Heart right ventricle (tissue), 16 donors: ENCODE measurements at places on chromosomes 4 and X. TPM values are rescaled to one million over a fixed set of nuclear protein-coding genes. Genes with fewer than 3 reads are reported as not detected.

DNA sequence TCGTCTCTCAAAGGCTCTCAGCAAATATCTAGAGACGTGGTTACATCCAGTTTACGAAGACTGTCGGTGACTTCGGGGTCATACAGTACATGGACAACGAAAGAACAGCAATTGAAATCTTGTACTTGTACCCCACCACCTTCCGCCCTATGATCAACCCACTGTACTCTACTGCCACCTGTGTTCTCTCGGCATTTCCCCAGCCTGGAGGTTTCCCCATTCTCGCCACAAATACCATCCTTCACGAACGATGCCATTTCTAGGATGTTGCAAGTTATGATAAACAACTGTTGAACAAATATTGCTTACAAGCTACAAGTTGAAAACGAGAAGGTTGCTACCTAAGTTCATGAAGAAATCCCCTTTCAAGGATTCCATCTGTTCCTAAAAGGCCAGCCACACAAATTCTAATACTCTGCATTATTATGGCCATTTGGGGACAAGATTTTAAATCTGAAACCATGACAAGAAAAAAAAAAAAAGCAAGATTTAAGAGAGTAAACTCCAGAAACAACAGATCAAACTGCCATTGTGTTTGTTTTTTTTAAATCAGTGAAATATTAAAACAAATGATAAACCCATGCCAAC, 1.6 kb downstream of the APBB2 start:
- no peak for DNase-seq

- DNase-seq = no peak
Measured at GRCh38 chr4:15781427-15782095, 3.4 kb downstream of the CD38 start.

DNA sequence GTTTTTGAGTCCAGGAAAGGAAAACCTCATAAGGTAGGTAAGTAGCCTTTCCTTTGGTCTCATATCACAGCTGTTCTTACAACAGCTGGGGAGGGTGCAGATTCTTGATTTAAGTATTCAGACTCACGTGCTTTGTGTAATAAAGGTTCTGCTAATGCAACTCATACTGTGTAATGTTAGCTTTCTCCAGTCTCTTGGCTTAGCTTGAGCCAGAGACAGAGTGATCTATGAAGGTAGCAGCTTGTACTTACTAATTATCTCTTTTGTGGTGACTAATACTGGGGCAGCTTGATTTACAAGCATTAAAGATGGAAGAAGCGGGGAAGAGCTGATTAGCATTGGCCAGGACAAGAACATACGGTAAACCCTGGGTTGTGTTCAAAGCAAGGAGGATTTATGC, 80.3 kb downstream of the LNX1 start:
- no peak for DNase-seq

DNA sequence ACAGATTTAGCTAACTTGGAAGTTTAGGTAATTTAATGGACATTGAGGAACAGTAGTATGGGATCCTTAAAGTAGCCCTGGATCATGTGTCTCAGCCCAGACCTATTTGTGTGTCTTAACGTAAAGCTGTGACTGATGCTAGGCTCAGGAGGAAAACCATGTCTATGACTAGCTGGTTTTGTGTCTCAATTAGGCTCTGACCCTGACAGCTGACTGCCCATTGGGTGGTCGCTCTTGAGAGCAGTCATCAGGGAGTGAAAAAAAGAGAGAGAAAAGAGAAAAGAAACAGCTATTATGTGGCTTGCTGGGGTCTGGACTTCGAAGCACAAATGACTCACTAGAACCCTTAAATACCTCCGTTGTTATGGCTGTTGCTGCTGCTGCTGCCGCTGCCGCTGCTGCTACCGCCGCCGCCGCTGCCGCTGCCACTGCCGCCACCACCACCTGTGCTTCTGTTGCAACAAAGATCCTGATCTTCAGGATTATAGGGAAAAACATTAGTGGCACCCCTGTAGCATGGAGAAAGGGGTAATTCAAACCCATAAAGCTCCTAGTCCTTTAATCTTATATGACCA, 70.7 kb downstream of the GSPT2 start:
- no peak for DNase-seq

GRCh38 chr4:5712517-5712916, 1.5 kb downstream of the EVC start:
- DNase-seq = no peak

GRCh38 chrX:10401239-10401638, 219.1 kb downstream of the MID1 start:
- DNase-seq = no peak

The C4orf36 gene
- total RNA-seq = 2.1 TPM

GRCh38 chr4:121079376-121079775, 7.0 kb upstream of the NDNF start:
- no peak for DNase-seq

The PAGE1 gene
- total RNA-seq = not detected

The QDPR gene
- total RNA-seq = 51.6 TPM

The HSFX2 gene
- 1.1 TPM for total RNA-seq

The GPR119 gene
- total RNA-seq = not detected

DNA sequence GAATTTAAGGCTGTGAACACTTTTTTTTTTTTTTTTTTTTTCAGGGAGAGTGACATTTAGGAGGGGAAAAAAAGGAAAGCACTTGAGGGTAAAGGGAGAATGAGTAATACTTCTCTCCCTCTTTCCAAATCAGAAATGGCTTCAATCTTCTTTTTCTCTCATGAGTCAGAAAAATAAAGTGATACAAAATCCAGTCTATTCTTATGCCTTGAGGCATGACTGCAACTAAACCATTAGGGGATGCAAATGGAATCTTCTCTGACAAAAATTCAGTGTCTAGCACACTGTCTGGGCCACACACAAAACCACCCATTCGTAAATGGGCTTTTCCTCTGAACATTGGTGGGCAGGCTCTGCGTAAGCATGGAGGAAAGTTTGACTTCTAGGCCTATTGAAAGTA, 46.7 kb upstream of the POU4F2 start:
- DNase-seq = no peak

- DNase-seq = no peak
Measured at GRCh38 chr4:95268819-95269565, 279.8 kb downstream of the UNC5C start.

The STPG2 gene
- total RNA-seq = 0.58 TPM

DNA sequence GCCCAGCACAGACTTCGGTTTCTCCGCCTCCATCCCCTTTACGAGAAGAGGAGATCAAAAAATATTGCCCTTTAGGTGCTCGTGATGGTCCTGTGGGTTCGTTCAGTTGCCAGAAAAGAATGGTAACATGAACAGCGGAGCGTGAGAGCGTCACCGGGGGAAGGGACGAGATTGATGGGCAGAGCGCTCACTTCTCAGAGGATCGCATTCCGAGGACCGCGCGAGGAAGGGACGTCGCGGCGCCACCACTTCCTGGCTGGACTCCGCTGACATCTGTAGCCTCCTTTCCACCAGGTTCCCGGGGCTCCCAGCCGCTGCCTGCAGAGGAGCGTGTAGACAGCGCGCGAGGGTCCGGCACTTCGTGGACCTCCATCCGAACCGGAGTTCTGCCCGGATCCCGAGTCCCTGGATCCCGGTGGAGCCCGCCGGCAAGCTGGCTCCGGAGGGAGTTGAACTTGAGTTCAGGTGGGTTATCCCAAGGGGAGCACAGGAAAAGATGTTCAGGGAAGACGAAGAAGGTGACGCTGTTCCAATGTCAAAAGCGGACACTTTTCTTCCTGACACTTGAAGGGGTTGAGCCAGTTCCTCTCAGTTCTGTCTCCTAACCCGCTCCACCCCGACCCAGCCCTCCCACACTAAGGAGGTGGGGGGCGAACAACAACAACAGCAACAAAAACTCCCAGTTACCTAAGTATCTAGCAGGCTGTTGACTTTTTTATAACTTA, 484 bp downstream of the GALNTL6 start:
- no peak for DNase-seq

- DNase-seq = no peak
Measured at GRCh38 chrX:33385546-33385945, 174.2 kb upstream of the DMD start.

DNA sequence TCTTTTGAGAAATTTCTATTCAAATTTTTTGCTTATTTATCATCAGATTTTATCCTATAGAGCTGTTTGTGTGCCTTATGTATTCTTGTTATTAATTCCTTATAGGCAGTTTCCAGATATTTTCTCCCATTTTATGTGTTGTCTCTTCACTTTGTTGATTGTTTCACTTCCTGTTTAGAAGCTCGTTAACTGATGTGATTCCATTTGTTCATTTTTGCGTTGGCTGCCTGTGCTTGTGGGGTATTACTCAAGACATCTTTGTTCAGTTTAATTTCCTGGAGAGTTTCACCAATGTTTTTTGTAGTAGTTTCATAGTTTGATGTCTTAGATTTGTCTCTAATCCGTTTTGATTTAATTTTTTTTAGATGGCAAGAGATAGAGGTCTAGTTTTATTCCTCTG, 14.6 kb downstream of the ZNF718 start:
- no peak for DNase-seq

GRCh38 chrX:139739138-139739537, 31.2 kb upstream of the MCF2 start:
- no peak for DNase-seq

- no peak for DNase-seq
Measured at GRCh38 chrX:151174581-151175282, 1.7 kb upstream of the GPR50 start.

The GALNT7 gene
- total RNA-seq = 4.9 TPM

- no peak for DNase-seq
Measured at GRCh38 chr4:124104628-124105027, 607.9 kb downstream of the ANKRD50 start.

The ACTRT1 gene
- not detected for total RNA-seq
